ENCODE measurements at places on chromosomes 7 and 10.

DNA sequence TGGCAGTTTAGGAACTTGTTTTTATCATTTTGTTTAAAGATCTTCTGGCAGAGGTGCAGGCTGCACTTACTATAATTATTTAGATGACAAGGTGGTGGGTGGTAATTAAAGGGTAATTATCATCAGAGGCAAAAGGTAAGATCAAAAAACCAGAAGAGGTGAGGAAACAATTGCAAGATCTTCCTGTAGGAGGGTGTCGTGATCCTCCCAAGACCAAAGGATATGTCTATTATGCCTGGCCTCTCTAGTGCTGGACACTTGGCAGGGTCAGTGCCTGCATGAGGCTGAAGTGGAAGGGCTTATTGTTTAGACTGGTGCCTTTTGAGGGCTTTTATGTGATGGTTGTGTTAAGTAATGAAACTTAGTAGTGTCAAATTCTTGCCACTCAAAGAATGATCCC is 1.8 kb upstream of the WAPL start:
- DNase-seq: no peak

DNA sequence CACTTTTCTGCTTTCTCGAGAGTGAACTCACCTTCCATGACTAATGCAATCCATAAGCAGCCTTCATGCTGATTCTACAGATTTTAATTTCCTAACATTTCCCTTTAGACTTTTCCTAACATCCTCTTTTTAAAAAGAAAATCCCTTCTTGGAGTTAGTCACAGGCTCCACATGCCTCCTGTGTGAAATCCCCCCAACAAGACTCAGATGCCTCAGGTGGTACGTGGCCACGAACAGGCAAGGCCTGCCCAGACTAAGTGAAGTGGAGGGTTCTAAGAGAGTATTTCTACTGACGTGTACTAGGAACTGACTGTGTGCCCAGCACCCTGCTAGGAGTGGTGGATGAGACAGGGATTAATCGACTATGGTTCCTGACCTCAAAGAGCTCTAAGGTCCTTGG is 125.9 kb upstream of the HPS1 start:
- DNase-seq: no peak

DNA sequence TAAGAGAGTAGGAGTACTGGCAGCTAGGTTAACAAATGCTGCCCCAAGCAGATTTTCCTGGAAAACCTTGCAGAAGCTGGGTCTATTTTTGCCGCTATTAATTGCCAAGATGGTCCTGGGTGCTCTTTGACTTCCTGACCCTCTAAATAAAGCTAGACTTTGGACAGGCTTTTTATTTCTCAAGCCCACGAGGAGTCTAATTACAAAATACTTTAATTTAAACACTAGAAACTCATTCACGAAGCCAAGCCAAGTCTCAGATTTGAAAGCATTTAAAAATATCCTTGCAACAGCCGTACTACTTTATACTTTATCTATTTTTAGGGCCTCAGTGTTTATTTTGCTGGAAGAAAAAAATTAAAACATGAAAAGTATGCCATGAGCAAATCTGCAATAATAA is 45.1 kb downstream of the TMEM26 start:
- DNase-seq: no peak

GRCh38 chr10:2895594-2896196 is 171.7 kb upstream of the PFKP start:
- DNase-seq: no peak

DNA sequence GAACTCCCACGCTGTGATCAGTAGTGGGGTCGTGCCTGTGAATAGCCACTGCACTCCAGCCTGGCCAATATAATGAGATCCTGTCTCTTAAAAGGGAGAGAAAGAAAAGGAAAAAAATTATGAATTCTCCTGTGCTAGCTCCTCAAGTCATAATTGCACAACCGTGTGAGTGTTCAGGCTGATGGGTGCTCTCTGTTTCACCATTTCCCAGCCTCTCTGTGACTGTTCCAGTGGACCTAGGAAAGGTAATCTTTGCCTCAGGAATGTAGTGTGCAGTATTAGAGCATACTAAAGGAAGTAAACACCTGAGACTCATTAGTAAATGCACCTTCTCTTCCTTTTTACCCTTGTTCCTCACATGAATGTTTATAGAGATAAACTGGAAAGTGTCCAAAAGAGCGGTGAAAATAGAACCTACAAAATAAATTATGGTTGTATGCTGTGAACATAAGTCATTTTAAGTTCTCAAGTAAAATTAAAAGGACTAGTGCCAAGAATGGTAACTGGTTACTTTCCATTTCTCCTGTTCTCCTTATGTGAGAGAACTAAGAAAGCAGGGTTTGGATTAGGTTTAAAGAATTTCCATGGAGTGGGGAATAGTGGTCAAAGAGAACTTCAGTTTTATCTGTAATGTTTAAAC is 42.7 kb downstream of the INPP5F start:
- DNase-seq: no peak

DNA sequence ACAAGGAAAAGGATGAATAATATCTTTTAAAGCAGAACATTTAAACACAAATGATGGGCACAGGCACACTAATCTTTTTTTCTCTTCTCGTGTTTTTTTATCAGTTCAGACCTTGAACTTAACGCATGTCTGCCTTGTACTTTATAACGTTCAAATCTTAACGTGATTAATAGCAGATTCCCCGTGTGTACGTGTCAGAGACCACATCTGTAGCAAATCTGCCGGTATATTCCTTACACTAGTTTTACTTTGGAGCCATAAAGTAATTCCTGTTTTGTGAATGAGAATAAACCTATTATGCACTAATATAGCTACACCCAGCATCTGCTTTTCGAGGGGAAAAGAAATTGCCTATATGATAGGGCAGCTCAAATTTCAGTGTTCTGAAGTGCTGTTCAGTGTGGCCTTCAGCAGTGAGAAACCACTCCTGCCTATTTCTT is 166.0 kb upstream of the TCF7L2 start:
- no peak for DNase-seq

- DNase-seq: no peak
Observed at GRCh38 chr10:20281579-20281978, 465.3 kb downstream of the PLXDC2 start.

GRCh38 chr10:31830887-31831286 is 97.7 kb downstream of the ARHGAP12 start:
- no peak for DNase-seq

GRCh38 chr10:78623578-78624215 is 445.1 kb upstream of the ZMIZ1 start:
- peak; percentile 64 for DNase-seq

DNA sequence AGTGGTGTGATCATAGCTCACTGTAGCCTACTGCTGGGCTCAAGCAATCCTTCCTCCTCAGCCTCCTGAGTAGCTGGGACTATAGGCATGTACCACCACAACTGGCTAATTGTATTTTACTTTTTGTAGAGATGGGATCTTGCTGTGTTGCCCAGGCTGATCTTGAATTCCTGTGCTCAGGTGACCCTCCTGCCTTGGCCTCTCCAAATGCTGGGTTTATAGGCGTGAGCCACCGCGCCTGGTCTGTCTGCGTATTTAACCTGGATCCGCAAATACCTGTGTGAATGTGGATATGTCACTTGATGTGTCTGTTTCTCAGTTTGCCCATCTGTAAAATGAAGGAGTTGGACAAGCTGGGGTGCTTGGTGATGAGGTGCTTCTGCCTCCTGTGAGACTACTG is 123.9 kb downstream of the BAMBI start:
- DNase-seq: no peak

DNA sequence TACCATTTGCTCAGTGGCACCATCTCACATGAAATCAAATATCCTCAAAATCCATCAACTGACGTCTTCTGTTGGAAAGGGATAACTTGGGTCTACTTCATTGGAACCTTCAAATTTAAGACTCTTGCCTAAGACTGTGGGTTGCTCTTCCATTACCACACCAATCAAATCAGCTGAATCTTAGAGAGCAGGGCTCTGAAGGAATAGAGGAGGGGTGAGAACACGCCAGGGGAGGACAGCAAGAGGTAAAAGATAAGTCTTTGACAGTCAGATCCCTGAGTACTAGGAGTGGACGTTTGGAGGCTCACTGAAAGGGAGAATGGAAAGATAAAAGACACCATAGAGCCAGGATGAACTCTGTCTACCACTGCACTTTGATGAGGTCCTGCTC is 107.5 kb downstream of the CCDC71L start:
- DNase-seq: no peak

DNA sequence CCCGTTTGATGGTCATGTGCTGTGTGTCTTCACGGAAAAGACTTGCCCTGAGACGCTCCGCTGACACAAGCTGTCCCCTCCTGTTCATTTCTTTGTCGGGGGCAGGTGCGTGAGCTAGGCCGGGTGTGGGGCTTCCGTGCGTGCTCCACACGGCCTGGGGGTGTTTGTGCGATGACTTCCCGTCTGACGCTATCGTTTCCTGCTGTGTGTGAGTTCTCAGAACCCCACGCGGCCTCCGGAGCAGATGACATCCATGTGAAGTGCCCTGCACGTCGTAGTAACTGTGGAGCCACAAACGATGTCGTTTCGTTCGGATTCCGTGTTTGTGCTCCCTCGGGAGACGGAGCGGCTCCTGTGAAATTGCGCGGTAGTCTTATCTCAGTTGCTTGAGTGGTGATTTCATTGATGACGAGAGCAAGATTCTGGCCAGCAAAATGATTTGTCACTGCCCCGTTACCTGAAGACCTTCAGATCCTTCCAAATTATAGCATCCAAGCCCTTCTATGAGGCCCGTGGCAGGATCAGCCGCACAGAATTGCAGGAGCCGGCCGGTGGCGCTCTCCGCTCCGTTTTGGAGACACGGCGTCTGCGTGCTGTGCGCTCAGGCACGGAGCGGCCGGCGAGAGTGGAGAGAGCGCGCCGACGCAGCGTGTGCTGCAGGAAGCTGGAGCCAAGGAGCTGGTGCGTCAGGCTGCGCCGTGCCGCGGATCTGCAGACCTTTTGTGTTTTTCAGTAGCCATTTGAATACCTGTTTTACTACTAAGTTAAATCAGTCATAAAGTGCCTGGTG is 94.9 kb downstream of the NKX6-2 start:
- no peak for DNase-seq

- DNase-seq: no peak
Observed at GRCh38 chr7:32535162-32535702, 39.9 kb downstream of the AVL9 start.

DNA sequence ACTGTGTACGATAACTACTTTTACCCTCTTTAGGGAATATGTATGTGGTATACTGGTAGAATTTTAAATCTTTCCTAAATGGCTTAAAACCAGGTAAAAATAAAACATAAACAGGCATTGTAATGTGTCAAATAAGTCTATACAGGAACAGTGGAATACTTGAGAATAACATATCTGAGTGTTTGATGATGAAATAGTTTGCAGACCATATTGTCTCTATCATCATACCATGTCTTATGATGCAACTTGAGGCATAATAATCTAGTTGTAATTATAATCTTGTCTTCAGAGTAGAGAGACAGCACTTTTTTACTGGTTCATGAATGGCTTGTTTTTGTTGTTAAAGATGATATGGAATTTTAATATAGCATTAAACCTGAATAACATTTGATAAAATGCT is 293.5 kb downstream of the CDK14 start:
- DNase-seq: no peak

GRCh38 chr10:92574548-92575261 is 812 bp upstream of the IDE start:
- no peak for DNase-seq

GRCh38 chr7:41910940-41911600 is 208.2 kb upstream of the INHBA start:
- DNase-seq: no peak

GRCh38 chr7:18583305-18583704 is 87.8 kb downstream of the HDAC9 start:
- DNase-seq: peak; percentile 40

- no peak for DNase-seq
Observed at GRCh38 chr7:159063046-159063840, 81.4 kb downstream of the VIPR2 start.

DNA sequence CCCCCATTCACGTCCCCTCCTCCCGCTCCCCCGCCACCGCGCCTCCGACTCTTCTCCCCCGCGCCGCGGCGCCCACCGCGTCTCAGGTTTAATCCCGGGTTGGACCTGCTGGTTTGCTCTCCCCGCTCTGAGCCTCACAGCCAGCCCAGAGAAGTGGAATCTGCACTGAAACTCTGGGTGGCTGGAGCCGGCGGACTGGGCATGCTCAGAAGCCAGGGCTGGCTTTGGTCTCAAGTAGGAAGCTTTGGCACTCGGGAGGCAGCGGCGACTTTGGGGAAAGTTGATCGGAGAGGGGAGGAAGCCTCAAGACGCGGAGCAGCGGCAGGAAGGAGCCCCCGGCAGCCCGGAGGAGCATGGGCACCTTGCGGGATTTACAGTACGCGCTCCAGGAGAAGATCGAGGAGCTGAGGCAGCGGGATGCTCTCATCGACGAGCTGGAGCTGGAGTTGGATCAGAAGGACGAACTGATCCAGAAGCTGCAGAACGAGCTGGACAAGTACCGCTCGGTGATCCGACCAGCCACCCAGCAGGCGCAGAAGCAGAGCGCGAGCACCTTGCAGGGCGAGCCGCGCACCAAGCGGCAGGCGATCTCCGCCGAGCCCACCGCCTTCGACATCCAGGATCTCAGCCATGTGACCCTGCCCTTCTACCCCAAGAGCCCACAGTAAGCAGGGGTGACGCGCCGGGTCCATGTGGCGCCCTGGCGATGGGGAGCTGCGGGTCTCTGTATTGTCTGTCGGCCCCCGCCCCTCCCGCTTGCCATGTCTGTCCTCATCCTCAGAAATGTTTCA is at the start of gene PRKG1:
PRKG1 (plus strand) TSS at position 250 of the 791 bp plus-strand sequence.
- DNase-seq: no peak

GRCh38 chr7:158266426-158266816 is 321.2 kb downstream of the PTPRN2 start:
- no peak for DNase-seq

DNA sequence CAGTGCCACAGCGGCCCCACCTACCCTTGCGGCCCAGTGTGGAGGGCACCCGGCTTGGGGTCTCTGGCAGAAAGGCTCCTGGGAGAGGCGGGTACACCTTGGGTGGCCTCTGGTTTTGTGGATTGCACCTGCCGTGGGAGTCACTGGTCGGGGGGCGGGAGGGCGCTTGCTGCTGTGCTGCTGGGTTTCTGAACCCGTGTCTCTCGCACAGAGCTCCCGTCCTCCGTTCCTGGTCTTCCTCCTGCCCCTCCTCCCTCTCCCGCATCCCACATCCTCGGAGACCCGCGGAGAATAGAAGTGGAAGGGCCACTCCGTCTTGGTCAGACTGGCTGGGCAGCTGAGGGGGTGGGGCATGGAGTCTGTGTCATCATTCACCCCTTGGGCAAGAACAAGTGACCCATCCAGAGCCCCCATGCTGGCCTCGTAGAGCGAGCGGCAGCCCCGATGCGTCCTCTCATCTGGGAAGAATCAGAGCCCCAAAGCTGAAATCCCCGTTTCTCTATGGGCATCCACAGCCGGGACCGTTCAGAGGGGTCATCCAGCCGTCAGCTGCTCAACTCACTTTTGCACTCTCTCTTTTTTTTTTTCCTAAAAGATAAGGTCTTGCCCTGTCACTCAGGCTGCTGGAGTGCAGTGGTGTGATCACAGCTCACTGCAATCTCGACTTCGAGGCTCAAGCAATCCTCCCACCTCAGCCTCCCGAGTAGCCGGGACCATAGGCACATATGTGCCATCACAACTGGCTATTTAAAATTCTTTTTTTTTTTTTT is 4.0 kb downstream of the MAFK start:
- no peak for DNase-seq

Data from AG04449 (cell line).